SW480 (cell line): ENCODE measurements at places on chromosomes 16 and 17.

DNA sequence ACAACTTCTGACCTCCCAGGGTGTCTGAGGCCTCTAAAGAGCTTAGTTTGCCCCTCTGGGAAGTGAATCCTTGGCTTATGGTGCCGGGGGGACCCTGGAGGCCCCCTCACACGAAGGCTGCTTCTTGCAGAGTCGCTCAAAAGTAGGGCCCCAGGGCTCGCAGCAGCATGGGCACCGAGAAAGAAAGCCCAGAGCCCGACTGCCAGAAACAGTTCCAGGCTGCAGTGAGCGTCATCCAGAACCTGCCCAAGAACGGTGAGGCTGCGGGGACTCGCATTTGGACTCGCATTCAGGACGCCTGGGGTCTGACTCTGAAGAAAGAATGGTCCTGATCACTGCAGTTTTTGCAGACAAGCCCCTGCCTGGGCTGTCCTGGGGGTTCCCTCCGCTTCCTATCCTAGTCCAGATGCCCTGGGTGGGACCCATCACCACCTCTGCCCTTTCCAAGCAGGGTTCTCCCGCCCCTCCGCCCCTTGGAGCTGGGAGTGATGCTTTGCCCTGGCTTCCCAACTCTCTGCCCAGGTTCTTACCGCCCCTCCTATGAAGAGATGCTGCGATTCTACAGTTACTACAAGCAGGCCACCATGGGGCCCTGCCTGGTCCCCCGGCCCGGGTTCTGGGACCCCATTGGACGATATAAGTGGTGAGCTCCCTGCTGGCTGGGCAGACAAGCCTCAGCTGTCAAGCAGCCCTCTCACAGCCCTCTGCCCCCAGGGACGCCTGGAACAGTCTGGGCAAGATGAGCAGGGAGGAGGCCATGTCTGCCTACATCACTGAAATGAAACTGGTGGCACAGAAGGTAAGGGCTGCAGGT is 698 bp downstream of the ACBD4 start:
- no peak for DNase-seq

- no peak for DNase-seq
Observed at GRCh38 chr17:40017422-40018080, 2.3 kb downstream of the CSF3 start.

- DNase-seq: no peak
Observed at GRCh38 chr17:42698736-42699414, 16.5 kb downstream of the CNTNAP1 start.

- DNase-seq: no peak
Observed at GRCh38 chr17:35695613-35696012, 35.8 kb upstream of the RASL10B start.

DNA sequence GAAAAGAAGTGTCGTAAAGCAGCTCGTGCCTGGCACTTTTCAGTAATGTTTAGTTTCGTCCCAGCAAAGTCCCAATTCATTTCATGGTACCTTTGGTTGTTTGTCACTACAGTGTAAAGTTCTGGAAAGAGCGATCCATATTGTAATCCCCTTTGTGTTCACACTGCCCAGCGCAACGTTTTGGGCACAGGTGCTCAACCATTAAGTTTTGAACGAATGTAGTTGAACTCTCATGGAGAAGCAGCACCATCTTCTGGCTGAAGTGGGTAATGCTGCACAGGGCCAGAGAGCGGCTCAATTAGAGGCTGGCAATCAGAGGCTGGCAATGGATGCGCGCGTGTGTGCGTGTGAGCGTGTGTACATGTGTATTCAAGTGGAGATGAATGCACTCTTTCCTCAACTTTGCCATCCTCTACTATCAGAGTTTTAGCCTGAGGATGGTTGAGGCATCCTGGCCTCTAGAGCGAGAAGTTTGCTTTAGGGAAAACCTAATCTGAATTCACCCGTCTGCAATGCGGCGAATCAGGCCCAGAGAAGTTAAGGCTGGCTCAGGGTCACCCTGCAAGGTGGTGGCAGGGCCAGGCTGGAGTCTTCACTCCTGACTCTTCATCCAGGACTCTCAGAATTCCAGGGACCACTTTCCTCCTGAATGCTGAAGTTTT is 29.9 kb downstream of the DYNLL2 start:
- DNase-seq: peak; percentile 57

DNA sequence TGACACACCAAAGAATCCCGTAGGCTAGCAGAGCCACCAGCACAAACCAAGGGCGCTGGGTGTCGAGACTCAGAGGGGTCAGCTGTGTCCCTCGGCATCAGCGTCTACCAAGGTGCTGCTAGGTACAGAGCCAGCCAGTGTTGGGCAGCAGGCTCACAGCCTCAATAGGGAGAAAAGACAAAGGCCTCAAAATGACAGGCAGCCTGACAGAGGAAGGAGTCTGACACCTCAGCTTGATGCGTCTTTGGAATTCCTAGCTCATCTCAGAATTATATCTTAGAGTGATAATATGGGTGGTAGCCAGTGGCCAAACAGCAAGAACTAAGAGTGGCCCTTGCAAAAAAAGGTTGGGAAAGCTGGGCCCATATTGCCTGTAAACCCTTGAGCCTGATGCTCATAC is 45.9 kb downstream of the HS3ST3B1 start:
- no peak for DNase-seq

DNA sequence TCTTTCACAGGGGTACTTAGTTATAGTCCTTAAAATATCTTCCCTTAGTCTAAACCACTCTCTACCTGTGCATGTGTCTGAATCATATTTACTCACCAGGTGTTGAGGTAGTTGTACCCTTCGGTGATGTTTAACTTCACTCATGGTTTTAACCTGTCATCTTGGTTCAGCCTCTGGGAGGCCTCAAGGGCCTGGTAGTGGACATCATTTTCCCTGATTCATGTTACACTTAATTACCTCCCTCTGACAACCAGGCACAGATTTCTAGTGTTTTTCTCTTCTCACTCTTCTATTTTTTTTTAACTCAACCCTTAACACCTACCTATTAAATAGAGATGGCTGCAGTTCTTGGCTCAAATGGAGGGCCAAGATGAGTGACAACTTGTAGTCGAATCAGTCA is 505.4 kb downstream of the TMEM114 start:
- no peak for DNase-seq

DNA sequence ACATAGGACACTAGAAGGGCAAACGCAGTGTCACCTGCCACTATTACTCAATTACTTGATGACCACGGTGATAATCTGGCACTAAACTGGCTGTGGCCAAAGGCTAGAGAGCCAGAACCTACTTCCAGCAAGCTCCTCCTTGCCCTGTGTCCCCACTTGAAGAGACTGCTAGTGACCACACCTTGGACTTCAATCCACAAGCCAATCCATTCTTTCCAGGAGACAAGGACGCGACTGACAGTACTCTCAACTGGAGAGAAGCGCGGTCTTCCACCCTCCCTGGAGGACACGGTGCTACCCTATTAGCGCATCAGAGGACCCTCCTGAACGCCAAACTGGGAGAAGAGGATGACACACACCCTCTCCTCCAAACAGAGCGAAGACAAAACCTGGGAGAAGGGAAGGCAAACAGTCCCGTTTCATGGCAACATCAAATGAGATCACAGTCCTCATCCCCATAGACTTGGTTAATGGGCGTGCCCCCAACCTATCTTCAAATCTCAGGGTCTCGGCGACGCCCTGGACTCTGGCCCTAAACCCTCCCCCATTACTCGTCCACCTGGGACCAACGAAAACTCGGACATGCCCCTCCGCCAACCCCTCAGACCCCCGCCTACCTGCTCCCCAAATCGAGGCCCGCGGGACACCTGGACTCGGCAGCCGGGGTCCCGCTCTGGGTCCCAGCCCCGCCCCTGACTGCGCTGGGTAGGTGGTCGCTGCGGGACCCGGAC is 508 bp downstream of the FLCN start:
- peak; percentile 26 for DNase-seq

DNA sequence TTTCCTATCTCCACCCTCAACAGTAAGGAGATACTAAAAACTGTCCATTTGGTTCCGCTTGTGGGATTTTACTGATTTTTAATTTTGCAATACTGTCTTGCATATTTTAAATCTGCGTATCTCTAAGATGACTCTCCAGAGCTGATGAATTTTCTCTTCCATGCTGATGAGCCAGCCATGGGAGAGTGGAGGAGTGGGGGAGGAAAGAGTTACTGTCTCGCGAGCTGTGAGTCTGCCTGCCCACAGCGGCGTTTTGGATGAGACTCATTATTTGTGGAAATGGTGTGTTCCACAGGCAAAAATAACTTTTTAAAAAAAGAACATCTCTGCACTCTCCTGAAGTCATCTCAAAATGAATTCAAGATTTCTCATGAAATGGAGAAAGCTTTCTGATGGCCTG is 34.6 kb upstream of the MYOCD start:
- no peak for DNase-seq

GRCh38 chr16:29290631-29291247 is 115.8 kb downstream of the NPIPB11 start:
- DNase-seq: peak; percentile 79

GRCh38 chr17:57530508-57530907 is 214.6 kb downstream of the CCDC182 start:
- no peak for DNase-seq

- no peak for DNase-seq
Observed at GRCh38 chr17:64355536-64356303, 34.9 kb downstream of the PECAM1 start.

DNA sequence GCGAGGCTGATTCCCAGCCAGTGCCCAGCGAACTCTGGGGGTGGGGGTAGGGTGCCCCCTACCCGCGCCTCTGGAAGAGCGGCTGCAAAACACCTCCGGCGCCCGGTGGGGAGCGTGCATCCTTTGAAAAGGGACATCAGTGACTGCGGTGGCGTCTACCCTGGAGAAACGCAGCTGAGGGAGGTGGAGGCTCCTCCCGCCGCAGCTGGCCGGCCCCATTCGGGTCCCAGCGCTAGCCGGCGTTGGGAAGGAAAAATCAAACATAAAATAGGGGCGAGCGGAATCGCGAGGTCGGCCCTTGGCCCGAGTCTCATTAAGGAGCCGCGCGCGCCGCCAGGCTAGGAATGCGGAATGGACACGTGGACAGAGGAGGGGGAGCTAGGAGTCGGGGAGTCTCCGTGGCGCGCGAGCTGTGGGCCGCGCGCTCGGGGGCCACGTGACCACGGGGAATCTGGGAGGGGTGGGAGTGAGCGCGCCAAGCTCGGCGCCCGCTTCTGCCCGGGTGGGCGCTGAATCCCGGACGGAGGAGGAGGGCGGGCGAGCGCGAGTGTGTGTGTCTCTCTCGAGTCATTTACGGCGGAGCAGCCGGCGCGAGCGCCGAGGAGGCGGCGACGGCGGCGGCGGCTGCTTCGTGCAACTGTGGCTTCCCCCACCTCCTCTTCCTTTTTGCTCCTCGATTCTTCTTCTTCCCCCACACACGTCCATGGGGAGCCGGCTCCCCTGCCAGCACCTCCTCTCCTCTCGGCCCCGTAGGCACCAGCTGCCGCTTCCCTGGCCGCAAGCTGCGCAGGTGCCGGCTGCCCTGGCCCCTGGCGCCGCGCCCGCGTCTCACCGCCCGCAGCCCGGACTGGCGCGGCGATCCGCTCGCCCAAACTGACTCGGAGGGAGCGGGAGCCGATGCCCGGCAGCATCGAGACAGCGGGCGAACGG is at the start of gene TMEM132E:
Gene TMEM132E, plus strand, starts transcription at position 566 of the 930 bp plus-strand sequence. CDS start 1,495 bp downstream, outside the sequence.
- DNase-seq: peak; percentile 45

GRCh38 chr16:12095275-12096156 is 119.0 kb downstream of the SNX29 start:
- DNase-seq: peak; percentile 18

DNA sequence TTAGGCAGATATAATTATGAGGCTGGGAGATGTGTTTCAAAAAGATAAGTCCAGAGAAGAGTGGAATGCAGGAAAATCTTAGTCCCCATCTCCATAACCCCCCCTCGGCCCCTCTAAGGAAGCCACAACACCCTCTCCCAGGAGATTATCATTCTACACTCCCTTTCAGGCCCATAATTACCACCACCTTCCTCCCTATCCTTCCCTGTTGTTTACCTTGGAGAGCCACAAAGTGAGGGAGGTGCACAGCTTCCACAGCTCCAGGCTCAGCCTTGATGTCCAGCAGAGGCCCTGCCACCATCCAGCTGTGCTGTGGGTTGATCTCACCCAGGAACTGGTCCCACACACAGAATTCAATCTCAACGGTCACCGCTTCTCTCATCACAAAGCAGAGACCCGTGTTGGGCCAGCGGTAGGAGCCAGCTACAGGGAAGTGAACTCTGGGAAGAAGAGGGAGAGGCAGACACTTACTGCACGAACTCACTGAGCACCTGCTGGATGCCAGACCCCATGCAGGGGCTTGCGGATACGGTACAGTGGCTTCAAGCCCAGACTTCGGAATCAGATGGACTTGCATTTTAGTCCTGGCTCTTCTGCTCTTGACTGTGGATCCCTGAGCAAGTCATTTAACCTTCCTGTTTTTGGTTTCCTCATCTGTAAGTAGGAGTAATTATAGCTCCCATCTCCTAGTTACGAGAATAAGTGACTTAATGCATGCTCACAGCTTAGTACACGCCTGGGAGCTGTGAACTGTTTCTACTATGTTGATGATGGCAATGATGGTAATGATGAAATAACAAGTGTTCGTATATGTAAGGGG is 44.1 kb downstream of the MIS12 start:
- DNase-seq: no peak

- DNase-seq: no peak
Observed at GRCh38 chr16:78576941-78577340, 477.5 kb downstream of the WWOX start.
